ENCODE measurements at places on chromosomes 13 and 19.

GRCh38 chr13:60148918-60149317, 14.8 kb downstream of the DIAPH3 start:
- DNase-seq, result no peak

GRCh38 chr13:102680842-102681740, 13.8 kb downstream of the METTL21C start:
- no peak for DNase-seq

DNA sequence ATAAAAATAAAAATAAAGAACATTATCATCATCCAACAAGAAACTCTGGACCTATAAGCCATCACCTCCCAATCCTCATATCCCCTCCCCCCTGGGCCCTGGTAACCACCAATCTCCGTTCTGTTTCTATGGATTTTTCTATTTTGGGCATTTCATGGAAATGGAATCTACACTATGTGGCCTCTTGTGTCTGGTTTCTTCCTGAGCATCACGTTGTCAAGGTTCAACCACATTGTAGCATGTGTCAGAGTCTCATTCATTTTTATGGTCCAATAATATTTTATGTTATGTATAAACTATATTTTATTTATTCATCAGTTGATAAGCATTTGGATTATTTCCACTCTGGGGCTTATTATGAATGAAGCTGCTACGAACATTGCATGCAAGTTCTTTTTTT, 26.9 kb downstream of the SULT2B1 start:
- no peak for DNase-seq

- DNase-seq, result no peak
These were observed 721.9 kb upstream of the SLC10A2 start for GRCh38 chr13:103788061-103788652.

- no peak for DNase-seq
These were observed 41.5 kb upstream of the TSHZ3 start for GRCh38 chr19:31390711-31391110.

GRCh38 chr19:1170938-1171754, 2.9 kb downstream of the SBNO2 start:
- DNase-seq, result no peak

GRCh38 chr19:3477506-3477905, 2.8 kb downstream of the SMIM24 start:
- DNase-seq, result no peak

GRCh38 chr19:7460562-7460966, 28.3 kb downstream of the PEX11G start:
- DNase-seq, result no peak

GRCh38 chr19:13538601-13539253, 32.4 kb upstream of the CACNA1A start:
- no peak for DNase-seq

DNA sequence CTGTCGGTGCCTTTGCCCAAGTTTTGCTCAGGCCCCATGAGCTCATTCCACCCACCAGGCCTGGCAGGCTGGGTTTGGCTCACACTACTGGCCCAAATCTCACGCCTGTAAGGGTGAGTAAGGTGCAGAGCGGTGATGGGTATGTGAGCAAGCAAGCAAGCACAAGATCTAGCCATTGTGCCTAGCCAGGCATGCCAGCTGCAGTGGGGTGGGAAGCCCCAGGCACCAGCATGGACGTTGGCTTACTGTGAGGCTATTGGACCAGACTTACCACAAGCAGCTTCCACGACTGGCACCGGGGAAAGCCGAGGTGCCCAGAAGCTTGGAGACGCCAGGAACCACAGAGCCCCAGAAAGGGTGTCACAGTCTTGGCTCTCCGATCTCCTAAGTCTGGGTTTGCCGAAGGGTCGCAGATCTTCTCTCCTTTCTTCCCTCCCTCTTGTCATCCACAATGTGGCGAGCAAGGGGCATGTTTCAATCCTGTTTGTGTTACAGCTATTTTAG, 2659.4 kb upstream of the PCDH20 start:
- DNase-seq, result no peak

DNA sequence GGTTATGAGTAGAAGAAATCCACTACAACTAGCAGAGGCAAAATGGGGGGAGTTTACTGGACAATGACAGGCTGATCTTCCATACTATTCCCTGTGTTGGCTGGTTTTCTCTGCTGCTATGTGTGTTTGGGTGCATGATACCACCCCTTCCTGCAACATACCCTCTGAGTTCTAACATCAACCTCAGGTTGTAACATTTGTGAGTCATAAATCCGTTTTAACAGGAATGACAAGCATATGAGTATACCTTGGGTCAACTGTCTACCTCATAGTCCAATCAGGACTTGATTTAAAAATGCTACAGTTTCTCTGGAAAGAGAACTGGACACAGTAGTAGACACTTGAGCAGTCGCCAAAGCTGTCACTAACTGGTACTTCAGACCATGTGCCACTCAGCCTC, 422.9 kb downstream of the KCTD12 start:
- DNase-seq, result no peak

GRCh38 chr19:48391100-48392005, at the start of gene KDELR1:
Gene KDELR1, minus strand, starts transcription at chr19:48391551. Its CDS starts 193 bp downstream, at chr19:48391358.
- peak; percentile 64 for DNase-seq

GRCh38 chr13:64553411-64554129, 2676.6 kb downstream of the PCDH9 start:
- no peak for DNase-seq

DNA sequence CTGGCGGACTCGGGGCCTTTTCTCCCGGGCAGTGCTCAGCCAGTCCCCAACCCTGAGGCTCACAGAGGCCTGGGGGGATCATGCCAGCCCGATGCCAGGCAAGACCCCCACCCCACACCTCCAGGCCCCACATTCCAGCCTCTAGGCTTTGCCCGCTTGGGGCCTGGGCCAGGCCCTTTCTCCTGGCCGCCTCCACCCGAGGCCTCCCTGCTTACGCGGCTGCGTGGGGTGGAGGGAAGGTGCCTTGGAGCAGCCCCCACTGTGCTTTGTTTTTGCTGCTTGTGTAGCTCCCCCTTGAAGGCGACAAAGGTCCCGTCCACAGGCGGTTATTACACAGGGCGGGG, 38.4 kb downstream of the SMIM24 start:
- no peak for DNase-seq

Data from left renal pelvis (tissue), 4 donors.